ENCODE measurements at places on chromosomes 3 and 15. TPM values are rescaled to one million over a fixed set of nuclear protein-coding genes. Genes with fewer than 3 reads are reported as not detected.

DNA sequence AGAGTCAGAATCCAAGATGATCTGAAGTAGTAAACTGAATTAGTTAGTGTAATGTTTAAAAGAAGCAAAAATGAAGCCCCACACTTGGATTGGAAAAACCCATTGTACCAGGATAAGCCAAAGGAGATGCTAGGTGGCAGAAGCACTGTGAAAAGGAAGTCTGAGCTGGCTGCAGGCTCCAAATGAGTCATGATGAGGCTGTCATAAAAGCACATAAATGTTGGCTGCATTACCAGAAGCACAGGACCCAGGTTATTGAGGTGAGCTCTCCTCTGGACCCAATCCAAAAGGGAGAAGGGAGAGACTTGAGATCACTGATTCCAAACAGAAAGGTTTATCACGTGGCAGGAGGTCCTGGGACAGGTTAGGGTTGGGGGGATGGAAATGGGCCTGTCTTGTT, 3.2 kb upstream of the ACAN start:
- no peak for DNase-seq

DNA sequence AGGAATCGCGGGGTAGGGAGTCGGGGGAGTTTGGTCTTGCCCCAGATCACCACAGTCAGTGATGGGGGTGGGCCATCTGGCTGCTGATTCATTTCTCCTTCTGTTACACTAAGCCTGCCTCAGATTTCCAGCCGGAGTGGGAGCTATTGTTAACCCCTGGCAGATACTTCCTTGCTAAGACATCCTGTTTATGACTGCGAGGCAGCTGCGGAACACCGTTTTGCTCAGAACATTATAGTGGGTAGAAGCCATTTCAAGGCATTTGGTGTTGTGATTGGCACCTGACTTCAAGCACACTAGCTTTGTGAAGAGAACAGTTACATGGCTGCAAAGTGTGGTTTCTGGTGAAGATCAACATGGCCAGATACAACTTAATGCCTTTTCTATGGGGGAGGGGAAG, 73.8 kb downstream of the FLNB start:
- no peak for DNase-seq

GADL1 gene
- 4.6 TPM for total RNA-seq

SNRPA1 gene
- 26.8 TPM for total RNA-seq

DNA sequence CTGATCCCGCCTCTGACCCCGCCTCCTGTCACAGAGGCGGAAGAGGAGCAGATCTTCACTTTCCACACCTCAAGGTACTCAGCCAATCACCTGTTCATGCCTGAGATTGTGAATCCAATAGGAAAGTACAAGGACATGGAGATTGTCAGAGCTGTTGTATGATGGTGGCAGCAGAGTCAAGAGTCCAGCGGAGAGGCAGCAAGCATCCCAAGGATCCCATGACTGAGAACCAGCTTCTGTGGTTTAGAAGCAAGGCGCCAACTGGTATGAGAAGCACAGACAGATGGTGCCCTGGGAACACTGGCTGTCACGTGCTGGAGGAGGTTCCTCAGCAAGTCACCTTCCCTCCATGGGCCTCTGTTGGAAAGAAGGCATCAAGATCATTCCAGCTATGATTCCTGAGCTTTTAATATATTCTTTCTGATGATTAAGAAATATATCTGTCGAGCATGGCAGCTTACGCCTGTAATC, 93.9 kb downstream of the CPN2 start:
- no peak for DNase-seq

TTLL13 gene
- not detected for total RNA-seq

UBA7 gene
- total RNA-seq: 40.0 TPM

PCSK6 gene
- total RNA-seq: 24.1 TPM

DNA sequence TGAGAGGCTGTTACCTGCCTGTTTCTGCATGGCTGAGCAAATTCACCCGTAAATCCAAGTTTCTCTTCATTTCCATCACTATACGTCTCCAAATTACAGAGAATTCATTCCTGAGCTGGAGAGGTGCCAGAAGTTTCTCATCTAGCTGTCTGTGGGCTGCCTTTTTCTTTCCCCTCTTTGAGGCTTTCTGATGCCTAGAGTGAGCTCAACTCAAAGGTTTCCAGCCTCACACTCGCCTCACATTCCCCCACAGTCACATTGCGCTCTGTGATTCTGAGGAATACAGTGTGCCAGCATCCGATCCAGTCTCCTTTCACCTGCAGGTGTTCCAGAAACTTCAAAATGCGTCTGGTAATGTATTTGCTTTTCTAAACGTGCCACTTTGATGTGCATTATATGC, 267.2 kb downstream of the MFSD1 start:
- DNase-seq: no peak

DNA sequence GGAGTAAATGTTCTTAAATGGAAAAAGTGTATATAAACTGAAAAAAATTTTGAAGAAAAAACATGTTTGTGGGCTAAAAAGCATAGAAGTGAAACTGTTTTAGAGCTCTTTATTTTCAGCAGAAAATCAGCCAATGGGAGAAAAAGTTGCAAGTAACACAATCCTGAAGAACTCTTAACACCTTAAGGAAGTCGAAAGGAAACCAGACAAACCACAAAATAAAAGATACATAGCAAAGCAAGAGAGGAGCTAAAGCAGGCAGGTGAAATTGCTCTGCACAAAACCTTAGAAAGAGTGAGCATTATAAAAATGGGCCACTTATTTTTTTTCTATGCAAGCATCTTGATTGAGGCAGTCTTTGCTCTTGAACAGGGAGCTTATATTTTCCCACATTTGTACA, 300.5 kb downstream of the RAP2B start:
- DNase-seq: no peak

- DNase-seq: no peak
Observed at GRCh38 chr3:130582457-130583153, 65.6 kb downstream of the COL6A6 start.

GP9 gene
- total RNA-seq: not detected

Data from esophagus muscularis mucosa (tissue), 4 donors.